Right ventricle myocardium inferior (tissue), 1 donor: ENCODE measurements at places on chromosomes 7 and 10.
A peak's percentile ranks its signal among the peaks of the same experiment; 100 is the strongest.

- DNase-seq: no peak
These were observed 20.9 kb upstream of the ZNF12 start for GRCh38 chr7:6727663-6728062.

GRCh38 chr7:16651396-16652239 is 5.6 kb downstream of the BZW2 start:
- DNase-seq: no peak

DNA sequence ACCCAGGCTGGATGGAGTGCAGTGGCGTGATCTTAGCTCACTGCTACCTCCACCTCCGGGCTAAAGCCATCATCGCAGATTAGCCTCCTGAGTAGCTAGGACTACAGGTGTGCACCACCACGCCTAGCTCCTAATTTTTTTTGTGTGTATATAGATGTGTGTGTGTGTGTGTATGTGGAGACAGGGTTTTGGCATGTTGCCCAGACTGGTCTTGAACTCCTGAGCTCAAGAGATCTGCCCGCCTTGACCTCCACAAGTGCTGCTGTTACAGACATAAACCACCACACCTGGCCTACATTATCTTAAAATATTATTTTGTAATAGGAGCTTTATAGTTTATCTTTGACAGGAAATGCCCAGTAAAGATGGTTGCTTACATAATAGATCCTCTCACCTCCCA is 25.0 kb downstream of the FOXP2 start:
- DNase-seq: no peak

DNA sequence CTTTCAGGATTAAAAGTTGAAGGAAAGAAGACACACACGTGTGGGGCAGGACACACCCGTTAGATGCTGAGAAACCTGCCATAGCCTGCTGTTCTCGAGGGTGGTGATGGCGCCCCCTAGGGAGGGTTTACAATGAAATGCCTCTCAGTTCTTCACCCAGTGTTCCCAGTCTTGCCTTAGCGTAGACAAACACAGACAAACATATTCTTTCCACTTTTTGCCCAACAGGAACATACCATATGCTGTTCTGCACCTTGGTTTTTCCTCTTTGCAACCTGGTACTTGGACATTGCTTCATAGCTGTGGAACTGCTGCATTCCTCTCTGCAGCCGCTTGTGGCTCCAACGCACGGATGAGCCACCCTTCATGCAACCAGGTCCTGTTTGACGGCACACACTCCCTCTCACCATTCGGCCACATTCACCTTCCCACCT is 23.3 kb upstream of the HSPA12A start:
- no peak for DNase-seq

DNA sequence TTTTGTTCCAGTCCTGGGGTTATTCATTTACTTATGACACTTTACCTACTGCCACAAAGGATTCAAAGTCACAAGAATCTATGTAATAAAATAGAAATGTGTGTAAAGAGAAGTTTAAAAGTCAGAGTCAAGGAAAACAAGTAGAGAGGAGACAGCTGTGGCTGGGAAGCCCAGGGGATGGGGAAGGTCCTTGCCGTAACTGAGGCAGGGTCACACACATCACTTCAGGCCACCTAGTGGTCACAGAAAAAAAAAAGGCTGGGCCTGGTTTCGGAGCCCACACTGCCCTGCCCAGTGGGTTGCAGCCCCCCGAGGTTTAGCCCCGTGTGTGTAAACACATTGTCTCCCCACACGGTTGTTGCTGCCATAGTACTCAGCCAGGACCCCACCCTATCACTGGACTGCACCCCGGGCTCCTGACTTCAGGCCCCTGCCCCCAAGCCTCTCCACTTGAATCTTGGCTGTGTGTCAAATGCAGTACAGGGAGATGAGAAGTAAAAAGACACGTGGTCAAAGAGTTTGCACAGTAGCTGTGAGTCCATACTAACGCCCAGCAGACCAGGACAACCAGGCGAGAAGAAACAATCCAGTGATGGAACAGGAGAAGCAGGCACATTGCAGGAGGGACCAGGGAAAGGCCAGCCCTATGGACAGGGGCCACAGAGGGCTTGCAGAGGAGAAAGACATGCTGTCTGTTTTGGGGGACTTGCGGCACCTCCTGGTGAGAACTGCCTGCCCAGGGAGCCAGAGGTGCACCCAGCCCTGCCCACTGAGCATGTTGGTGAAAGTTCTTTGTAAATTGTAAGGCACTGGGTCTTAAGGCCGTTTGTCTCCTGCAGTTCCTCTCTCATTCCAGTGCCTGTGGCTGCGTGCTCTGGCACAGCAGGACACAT is 91.4 kb upstream of the MACROH2A2 start:
- DNase-seq: no peak

- DNase-seq: no peak
These were observed 89.3 kb upstream of the RET start for GRCh38 chr10:42987575-42987974.

- no peak for DNase-seq
These were observed 33.0 kb downstream of the ZFAND2A start for GRCh38 chr7:1127001-1127400.

- DNase-seq: no peak
These were observed 23.2 kb downstream of the PDZD8 start for GRCh38 chr10:117351996-117352395.

DNA sequence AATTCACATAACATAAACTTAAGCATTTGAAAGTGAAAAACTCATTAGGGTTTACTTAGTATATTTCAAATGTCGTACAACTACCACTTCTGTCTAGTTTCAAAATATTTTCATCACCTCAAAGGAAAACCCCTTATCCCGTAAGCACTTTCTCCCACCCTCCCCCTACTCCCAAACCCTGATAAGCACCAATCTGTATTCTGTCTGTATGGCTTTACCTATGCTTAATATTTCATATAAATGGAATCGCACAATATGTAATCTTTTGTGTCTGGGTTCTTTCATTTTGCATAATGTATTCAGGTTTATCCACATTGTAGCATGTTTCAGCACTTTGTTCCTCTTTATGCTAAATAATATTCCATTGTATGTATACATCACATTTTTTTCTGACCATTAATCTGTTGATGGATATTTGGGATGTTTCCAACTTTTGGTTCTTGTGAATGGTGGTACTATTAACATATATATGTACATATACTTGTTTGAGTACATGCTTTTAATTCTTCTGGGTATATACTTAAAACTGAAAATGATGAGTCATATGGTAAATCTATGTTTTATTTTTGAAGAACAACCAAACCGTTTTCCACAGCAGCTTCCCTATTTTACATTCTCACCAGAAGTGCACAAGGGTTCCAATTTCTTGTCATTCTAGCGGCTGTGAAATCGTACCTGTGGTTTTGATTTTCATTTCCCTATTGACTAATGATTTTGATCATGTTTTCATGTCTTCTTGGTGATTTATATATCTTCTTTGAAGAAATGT is 6.2 kb upstream of the STARD3NL start:
- no peak for DNase-seq

DNA sequence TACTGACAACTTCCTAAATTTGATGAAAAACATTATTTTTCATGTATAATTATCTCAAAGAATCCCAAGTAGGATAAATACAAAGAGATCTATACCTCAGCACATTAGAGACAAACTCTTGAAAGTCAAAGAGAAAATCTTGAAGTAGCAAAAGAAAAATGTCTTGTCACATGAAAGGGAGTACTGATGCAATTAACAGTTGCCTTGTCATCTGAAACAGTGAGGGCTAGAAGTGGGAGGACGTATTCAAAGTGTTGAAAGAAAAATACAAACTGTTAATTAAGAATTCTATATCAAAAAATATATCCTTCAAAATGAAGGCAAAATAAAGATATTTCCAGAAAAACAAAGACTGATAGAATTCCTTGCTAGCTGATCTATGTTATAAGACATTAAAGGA is 35.5 kb upstream of the ARHGAP22 start:
- no peak for DNase-seq

DNA sequence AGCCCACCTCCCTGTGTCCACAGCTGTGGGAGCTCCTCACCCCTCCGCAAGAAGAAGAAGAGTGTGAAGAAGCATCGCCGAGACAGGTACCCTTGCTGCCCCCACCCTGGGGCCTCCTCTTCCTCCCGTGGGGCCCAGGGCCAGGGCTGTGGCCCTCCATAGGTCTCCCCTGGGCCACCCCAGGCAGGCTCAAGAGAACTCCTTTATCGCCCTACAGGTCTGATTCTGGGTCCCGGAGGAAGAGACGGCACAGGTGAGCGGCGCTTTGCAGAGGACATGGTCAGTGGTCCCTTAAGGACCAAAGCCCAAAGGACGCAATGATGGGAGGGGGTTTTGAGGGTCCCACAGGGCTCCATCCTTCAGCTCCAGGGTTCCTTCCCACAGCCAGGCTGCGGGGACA is 41.1 kb upstream of the HSPB1 start:
- no peak for DNase-seq

DNA sequence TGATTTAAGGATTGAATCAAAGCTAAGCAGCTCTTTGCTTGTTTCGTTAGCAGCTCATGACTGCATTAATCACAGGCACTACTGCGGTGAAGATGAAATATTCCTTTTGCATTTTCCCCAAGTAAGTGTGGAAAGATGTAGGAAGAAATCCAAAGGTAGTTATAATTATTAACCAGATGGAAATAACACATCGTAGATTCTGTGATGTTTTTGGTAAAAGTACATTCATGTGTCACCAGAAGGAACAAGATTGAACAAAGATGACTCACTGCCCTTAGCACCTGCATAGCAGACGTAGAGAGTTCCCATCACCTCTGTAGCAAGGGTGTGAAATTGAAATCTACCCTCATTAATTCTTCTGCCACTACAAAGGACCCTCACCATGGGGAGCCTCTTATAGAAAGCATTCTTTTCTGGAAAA is 37.1 kb downstream of the SMURF1 start:
- DNase-seq: no peak

- no peak for DNase-seq
These were observed 141.4 kb upstream of the RET start for GRCh38 chr10:42935466-42935865.

DNA sequence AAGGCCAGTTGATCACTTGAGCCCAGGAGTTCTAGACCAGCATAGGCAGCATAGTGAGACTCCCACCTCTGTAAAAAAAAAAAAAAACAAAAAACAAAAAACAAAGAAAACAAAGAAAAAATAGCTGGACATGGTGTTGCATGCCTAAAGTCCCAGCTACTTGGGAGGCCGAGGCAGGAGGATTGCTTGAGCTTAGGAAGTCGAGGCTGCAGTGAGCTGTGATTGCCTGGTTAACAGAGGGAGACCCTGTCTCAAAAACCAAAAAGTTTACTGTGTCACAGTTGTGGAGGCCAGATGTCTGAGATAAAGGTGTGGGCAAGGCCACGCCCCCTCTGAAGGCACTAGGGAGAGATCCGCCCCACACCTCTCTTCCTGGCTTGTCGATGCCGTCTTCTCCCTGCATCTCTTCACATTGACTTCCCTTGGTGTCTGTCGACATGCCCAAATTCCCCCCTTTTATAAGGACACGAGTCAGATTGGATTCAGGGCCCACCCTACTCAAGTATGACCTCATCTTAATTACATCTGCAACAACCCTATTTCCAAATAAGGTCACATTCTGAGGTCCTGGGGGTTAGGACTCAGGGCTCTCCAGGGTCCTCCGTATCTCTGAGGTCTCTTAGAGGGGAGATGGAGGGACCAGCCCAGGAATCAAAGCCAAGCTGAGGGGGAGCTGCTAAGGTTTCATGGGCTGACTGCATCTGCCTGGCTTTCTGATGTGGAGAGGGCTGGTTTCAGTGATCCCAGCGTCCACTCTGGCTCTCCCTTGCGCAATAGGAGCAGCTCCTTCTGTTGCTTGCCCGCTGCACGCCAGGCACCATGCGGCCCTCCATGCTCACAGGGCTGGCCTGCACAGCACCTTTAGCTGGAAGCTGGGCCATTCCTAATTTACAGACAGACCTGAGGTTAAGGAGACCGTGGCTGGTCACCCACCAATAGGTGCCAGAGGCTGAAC is 23.1 kb downstream of the AGAP3 start:
- DNase-seq: peak; percentile 67

GRCh38 chr10:102421507-102421756 is 796 bp downstream of the FBXL15 start:
- no peak for DNase-seq

- no peak for DNase-seq
These were observed 146.8 kb downstream of the CALN1 start for GRCh38 chr7:72265071-72265904.

DNA sequence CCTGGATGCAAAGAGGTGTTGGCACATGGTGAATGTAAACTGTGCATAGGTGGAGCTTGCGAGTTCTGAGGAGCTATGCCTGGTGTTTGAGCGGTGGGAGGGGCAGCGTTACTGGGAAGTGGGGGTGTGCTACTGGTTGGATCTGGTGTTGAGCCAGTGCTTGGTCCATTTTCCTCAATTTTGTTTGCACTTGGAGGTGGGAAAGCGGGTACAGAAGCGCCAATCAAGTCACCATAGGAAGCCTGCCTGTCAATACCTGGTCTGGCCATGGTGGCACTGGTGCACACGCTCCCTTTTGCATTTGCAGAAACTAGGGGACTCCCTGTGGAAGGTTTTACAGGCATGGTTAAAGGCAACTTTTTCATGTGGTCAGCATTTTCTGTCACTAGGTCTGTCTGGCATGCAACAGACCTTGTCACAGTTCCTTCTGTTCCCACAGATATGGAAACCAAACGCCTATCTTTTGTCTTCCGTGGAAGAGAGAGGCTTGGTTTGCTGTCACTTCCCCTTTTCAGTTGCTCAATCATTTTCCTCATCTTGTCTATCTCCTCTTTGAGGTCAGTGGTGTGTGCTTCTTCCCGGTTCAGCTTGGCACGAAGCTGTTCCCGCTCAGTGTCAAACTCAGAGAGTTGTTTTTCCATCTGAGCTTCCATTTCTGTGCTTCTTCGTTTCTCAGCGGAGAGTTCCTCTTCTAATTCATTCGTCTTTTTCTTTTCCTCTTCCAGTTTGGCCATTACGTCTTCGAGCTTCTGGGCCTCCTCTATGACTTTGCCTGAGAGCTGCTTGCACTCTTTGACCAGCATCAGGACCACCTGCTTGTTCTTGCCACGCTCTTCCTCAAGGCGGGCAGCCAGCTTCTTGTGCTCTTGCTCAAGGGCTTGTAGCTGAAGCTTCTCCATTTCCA is 81.1 kb downstream of the CTTNBP2 start:
- DNase-seq: no peak

DNA sequence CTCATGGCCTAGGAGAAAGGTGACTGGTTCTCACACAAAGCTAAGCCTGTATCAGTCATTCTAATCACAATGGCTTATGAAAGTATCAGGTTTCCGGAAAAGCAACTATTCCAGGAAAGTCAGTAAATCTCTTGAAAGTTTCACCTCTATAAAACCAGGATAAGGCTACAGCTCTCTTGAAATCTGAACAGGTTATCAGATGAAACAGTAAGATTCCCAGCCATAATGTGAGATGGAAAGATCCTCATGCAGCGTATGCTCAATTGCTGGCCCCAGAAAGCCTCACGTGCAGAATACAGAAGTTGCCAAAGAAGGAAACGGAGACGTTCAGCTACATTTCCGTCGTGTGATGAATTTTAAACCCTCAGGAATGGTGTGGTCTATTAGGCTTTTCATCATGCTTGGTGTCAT is 90.0 kb downstream of the PFKFB3 start:
- DNase-seq: no peak
